ENCODE measurements at places on chromosomes 5 and 9.
A peak's percentile ranks its signal among the peaks of the same experiment; 100 is the strongest.

- DNase-seq: no peak
These were observed 146.8 kb downstream of the EBF1 start for GRCh38 chr5:158952951-158953350.

DNA sequence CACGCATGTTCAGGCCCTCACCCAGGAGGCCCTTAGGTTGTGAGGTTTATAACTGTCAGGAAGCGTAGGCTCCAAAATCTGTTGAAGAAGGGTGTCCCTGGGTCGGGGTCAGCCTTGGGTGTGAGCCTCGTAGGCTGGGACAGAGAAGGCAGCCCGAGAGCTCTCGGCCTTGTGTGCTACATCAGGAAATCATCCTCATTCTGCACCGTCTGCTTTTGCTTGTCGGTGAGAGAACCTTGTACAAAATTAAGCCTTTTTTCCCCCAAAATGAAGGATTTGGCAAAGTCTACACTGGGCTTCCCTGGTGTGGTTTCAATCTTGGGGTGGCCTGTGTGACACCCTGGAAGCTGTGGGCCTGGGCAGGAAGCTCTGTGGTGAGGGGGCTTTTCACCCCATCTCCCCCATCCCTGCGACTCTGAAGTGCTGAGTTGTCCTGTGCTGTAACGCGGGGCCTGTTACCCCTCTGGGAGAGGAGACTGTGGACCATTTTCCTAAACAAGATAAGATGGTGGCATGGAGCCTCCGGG, 55.3 kb downstream of the AHRR start:
- no peak for DNase-seq

DNA sequence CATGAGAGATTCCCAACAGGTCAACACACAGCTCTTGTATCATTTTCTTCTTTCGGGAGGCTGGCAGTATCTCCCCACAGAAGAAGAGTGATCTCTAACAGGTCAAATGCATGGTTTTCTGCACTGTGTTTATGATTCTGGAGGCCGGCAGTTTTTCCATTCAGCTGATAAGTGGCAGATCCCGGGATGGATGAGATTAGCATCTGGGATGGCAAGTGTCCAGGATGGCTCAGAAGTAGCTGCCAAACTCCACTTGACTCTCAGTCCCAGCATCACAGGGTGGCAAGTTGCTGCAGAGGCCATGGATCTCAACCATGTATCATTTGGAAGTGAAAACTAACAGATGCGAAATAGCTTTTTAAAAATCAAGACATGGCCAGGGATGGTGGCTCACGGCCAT, 97.8 kb upstream of the SLC44A1 start:
- no peak for DNase-seq

DNA sequence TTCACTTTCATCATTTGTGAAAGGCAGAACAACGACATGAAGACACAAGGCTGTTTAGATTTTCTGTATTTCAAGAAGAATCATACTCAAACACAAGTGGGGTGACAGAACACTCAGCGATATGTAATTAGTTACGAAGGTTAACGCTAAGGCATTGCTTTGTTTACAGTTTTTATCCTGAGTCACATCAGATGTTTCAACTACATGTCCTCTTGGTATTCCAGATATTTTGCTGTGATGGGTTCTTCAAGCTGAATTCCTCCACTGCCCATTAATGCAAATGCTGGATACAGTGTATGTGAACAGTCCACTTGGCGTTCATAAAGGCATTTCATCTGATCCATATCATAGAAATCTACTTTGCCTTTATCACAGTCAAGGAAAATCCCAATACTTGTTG, 43.4 kb downstream of the TRIM36 start:
- no peak for DNase-seq

DNA sequence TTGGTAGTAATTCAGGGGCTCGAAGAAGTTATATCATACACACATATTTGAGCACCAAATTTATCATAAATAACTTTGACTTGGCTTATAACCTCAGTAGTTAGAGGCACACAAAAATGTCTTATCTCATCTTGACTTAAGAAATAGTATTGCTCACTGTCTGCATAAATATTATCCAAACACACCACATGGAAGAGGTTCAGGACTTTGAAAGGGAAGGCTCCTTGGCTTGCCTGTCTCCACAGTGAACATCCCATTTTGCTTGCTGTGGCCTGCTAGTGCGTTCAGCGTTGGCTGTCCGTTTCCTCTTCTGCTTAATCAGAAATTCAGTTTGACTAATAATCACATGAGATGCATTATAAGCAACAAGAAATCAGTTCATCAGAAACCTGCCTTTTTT, 13.9 kb downstream of the GRXCR2 start:
- DNase-seq: peak; percentile 21

GRCh38 chr5:36606428-36607113, at the start of gene SLC1A3:
TSS of gene SLC1A3 (plus strand) at chr5:36606606. CDS start at chr5:36608424, 1,818 bp downstream.
- peak; percentile 68 for DNase-seq

DNA sequence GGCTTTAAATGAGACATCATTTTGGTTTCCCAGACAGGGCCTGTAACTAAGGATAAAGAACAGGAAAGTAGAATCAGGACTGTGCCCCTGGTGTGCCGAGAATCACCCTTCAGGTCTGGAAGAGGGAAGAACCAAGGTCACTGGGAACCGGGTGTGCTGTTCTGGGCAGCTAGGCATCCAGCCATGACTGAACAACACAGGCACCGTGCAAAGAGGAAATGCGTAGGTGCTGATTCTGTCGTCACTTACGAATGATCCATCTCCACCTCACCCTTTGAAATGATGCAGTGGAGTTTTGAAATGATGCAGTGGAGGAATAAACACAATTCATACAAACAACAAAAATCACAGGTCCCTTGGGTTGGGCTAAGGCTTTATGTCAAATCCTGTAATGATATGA, 64.4 kb downstream of the MAP1B start:
- DNase-seq: no peak

GRCh38 chr9:116661037-116661954, 25.8 kb upstream of the TRIM32 start:
- peak; percentile 70 for DNase-seq

GRCh38 chr9:130662970-130663257, 1.5 kb upstream of the PRDM12 start:
- no peak for DNase-seq

DNA sequence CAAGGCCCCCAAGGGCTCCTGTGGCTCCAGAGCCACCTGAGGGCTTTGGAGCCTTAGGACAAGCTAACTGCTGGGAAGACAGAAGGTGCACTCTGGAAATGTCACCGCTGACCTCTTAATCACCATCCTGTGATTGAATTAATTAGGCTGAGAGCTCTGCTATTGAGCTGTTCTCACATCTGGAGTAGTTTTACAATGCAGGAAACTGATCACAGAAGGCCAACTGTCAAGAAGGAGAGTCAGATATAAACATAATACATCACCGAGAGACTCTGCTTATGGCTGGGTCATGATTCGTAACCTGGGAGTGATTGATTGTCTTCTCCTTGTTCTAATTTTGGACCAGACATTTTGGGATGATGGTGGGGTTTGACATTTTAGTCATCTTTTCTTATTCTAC, 226.1 kb downstream of the SLIT3 start:
- no peak for DNase-seq

GRCh38 chr5:149062371-149063016, 368 bp downstream of the SH3TC2 start:
- DNase-seq: no peak

DNA sequence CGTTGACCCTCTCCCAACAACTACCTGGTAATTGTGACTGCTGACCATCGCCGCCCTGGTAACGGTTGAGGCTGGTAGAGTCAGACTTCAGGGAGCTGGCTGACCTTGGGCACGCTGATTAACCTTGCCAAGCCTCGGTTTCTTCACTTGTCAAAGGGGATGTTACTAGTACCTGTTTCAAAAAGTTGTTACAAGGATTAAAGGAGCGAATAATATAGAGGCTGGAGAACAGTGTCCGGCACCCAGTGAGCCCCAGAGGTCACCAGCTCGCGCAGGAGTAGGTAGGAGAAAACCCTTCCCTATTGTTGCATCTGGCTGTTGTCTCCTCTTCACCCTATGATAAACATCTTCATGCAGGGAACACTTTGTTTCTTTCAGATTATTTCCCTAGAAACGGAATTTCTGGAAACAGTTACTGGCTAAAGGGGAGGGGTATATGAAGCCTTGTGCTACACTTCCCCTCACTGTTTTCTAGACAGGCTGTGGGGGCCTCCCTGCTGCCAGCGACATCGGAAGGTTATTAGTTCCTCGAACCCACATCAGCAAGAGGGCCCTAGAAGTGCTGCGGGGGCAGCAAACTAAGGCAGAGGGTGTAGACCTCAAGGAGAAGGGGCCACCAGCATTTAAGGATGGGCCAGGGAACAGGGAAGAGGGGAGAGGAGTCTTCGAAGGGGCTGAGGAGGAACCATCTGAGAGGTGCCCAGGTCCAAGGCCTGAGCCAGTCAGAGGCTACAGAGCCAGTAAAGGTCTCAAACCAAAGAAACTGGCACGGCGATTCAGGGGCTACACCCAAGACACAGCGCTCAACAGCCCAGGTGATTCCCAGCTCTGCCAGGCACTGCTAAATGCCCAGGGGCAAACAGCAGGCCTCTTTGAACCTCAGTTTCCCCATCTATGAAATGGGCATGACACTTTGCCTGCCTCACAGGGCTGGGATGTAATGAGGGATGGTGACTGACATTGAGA, 37.6 kb downstream of the HRH2 start:
- no peak for DNase-seq

GRCh38 chr5:104540448-104540847, 977.9 kb upstream of the NUDT12 start:
- peak; percentile 28 for DNase-seq

DNA sequence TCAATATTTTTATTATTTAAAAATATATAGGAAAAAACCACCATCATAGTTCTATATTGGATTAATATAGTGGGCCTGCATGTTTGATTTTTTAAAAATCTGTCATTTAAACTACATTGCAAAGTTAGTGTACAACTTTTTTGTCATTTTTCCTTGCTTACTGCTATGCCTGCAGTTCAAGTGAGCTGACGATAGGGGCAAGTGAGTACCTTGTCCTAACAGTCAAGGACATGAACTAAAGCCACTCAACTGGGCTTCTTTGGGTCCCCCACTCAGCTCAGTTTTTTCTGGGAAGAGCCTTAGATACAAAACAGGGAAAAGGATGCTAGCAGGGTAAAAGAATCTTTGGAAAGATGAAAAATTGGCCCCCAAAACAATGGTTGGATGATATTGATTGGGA, 269.9 kb downstream of the MAN2A1 start:
- peak; percentile 4 for DNase-seq

GRCh38 chr9:110954822-110955291, 83.4 kb downstream of the LPAR1 start:
- DNase-seq: peak; percentile 75

GRCh38 chr9:69672596-69673310, 582 bp upstream of the APBA1 start:
- DNase-seq: peak; percentile 87

DNA sequence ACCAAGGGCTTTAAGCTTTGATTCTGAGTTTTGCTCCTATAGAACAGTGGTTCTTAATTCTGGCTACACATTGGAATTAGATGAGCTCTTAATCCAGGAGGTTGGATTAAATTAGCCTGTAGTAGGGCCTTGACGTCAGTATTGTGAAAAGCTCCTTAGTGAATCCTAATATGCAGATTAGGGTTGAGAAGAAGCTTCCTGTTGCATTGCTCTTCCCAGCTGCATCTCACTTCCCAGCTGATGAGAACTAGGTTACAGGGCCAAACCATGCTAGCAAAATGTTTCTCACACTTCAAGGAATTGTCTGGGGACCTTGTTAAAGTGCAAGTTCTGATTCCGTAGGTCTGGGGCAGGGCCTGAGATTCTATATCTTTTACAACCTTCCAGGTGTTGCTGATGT, 300.0 kb downstream of the ZSWIM6 start:
- no peak for DNase-seq

- DNase-seq: peak; percentile 47
These were observed 44.0 kb upstream of the NCS1 start for GRCh38 chr9:130128251-130128650.

DNA sequence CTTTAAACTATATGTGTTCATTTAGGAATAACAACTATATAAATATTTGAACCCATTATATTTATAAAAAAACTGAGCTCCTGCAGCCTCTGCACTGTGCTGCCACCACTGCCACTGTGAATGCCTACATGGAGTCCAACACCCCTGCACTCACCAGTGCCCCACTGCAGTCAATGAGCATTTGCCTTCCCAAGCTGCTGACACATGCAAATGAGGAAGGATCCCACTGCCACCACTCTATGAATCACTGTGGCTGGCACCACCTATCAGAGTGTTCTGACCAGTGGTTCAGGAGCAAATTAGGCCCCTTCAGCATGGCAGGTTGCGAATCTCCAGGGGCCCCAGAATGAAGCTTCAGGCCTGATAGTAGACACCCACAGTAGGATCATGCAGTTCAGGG, 9.1 kb downstream of the IFNA5 start:
- no peak for DNase-seq

DNA sequence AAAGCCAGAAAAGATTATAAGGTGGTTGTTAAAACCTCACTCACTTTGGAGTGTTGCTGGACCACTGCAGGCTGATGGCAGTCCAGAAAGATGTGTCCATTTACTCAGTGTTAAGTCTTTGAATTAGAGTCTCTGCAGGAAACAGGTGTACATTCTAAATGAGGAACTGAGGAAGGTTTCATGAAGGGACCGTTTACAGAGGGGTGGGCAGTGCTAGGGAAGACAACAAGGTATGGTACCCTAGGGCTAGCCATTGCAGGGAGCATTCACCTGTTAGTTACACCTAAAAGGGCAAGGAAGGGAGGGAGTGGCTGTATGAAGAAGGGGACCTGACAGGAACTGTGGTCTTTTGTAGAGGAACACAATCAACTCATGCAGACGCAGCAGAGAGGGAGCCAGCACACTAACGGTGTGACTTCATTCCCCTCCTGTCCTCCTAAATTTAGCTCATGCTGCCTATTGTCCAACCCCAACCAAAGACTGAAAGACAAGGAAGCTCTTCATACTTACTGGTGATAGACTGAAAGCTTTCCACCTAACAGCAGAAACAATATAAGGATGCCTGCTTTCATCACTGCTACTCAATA, 32.2 kb upstream of the PAX5 start:
- no peak for DNase-seq

DNA sequence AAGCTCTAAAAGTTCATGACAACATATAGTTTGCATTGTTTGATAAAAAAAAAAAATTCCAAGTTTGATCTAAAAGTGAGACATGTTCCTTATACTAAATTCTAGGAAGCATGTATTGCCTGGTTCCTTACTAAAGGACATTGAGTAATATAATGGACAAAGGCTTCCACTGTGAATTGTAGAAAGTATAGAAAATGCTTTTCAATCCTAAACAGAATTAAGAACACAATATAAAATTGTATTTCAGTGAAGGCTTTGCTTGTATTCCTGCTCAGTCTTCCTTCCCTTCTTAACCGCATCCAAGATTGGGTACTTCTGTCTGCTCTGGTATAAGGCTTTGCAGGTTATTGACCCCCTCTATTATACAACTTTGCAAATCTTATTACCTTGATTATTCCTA, 2.4 kb downstream of the RECK start:
- no peak for DNase-seq
